Activated T-cell treated with anti-CD3 and anti-CD28 coated beads, Interleukin-2, amount 50 U/mL, for 4 hours (primary cell): ENCODE measurements at places on chromosomes 5 and 9. TPM values are rescaled to one million over a fixed set of nuclear protein-coding genes. Genes with fewer than 3 reads are reported as not detected.

DNA sequence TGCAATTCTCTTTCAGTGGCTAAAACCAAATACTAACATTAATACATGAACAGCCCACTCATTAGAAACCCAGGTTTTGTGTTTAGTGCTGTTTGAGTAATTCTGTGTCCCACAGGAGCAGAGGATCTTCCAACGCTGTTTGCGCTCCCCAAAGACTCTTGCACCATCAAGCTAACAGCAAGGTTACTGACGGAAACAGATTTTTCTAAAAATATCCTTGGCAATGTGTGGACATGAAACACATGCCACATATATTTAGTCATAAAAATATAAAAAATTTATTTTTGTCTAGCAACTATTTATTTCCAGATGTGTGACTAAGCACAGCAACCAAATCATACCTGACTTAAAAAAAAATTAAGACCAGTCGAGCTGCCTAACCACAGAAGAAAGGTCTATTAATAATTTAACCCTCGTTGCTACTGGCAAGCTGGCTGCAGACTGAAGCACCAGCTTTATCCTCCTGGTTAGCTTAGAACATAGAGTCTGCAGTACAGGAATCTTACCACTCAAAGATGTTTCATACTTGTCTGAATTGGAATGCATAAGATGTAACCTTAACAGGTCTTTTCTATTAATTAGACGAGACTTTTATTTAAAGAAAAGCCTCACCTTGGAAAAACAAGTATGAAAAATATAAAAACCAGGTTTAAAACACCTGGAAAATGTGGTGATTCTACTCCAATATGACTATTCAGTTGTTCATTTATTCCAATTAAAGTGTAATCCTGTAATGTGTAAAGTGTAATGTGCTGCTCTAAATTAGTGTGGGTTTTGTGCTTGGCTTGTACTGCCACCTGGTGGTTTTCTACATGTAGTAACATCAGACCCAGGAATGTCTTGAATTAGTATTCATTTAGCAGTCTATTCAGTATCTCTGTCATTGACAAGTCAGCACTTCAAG is 272.5 kb downstream of the EPB41L4A start:
- peak; percentile 35 for DNase-seq

PDE6A gene
- not detected for total RNA-seq

GRCh38 chr9:99079542-99079941 is 25.4 kb upstream of the TGFBR1 start:
- DNase-seq = no peak

AJM1 gene
- total RNA-seq = 1.7 TPM

GRCh38 chr5:116370149-116370548 is 204.5 kb downstream of the SEMA6A start:
- DNase-seq = no peak

GRCh38 chr9:93051680-93052089 is 6.8 kb upstream of the SUSD3 start:
- DNase-seq = no peak

PCDHB11 gene
- total RNA-seq = not detected

DNA sequence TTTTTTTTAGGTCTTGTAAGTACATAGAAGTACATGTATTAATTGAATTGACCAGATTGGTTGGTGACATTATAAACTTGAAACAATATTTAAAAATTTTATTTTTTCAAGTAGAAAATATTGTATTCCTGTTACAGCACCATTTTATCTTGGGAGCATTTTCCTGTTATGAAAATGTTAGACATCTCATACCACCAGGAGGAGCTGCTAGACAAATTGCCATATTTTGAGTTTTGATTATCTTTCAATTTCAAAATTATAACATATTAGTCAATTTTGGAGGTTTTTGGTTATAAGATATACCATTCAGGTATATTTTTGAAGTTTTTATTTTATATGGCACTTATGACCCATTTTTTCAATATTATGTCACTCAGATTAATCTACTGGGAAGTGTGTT is 84.4 kb downstream of the CNTLN start:
- no peak for DNase-seq

DNA sequence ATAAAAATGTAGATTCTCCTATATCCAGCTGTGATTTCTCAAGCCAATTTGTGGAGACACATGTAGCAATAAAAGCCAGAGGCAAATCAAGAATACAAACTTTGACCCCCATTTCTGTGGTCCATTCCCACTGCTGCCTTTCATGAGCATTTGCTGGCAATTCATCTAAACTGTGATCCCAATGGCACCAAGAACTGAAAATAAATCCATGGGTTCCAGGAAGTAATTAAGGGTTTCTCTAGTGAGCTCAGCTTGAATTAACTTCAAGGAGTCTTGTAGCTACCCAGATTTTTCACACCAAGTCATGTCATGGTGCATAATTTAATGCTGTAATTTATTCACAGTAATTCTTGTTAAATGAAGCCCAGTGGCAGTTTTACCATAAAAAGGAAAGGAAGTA is 145.0 kb upstream of the SMC2 start:
- DNase-seq = no peak

GRCh38 chr9:124934290-124934689 is 6.6 kb downstream of the GOLGA1 start:
- no peak for DNase-seq

PCDHGB1 gene
- total RNA-seq = not detected

DNA sequence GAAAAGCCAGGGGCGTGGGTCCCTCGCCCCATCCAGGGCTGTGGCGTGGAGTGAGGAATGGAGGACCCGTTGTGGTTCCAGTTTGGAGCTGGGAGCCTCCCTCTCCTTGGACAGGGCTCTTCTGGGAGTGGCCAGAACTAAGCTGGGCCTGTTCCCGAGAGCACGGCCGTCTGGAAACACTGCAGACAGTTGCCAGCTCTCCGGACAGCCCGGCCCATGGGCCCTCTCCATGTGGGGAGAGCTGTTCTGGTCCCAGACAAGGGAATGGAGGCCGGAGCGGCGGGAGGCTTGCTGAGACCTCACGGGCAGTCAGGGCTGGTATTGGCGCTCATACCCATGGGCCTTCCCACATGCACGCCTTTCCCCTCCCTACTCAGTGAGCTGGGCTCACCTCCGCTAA is 45.2 kb upstream of the FCN2 start:
- no peak for DNase-seq

- DNase-seq = no peak
Measured at GRCh38 chr9:68951879-68952659, 61.8 kb downstream of the PRKACG start.

GRCh38 chr9:38075272-38075671 is 6.2 kb upstream of the SHB start:
- DNase-seq = no peak

DNA sequence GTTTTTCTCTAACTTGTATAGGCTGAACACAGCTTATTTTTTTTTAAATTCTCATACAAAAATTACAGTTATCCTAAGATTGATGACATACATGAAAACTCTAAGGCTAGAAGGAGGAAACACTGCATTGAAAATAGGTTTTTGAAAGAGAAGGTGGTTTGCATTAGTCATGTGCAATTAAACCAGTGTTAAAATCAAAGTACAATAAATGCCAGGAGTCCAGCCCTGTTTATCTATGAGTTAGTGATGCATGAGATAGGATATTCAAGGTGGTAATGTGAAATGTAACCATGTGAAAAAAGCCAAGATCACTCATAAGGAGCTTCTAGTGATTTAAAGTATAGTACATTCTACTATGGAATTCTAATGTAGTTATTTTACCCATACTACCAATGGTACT is 444.9 kb upstream of the CYLC2 start:
- no peak for DNase-seq

GRCh38 chr5:151024440-151025249 is 4.3 kb downstream of the GPX3 start:
- DNase-seq = no peak

C5 gene
- 0.18 TPM for total RNA-seq

- no peak for DNase-seq
Measured at GRCh38 chr9:82722051-82722450, 340.9 kb downstream of the RASEF start.

DNA sequence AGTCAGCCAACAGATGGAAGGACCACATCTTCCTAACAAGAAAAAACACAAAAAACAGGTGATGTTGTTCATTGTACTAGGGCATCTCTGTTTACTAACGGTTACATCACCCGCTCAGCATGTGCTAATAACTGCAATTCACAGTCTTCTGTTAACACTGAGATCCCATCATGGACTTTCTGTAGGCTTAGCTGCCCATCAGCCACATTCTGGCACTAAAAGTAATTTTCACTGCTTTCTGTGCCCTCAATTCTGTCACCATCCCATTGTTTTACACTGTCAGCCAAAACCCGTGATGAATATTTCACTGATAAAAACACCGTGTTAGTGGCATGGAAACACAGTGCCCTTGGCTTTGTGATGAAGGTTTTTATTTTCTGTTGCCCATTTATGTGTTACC is 64.6 kb downstream of the CAST start:
- DNase-seq = no peak

C9orf50 gene
- total RNA-seq = not detected

PROB1 gene
- 4.8 TPM for total RNA-seq

CCIN gene
- total RNA-seq = not detected

GRCh38 chr5:139954462-139954861 is 88.6 kb downstream of the NRG2 start:
- no peak for DNase-seq

DNA sequence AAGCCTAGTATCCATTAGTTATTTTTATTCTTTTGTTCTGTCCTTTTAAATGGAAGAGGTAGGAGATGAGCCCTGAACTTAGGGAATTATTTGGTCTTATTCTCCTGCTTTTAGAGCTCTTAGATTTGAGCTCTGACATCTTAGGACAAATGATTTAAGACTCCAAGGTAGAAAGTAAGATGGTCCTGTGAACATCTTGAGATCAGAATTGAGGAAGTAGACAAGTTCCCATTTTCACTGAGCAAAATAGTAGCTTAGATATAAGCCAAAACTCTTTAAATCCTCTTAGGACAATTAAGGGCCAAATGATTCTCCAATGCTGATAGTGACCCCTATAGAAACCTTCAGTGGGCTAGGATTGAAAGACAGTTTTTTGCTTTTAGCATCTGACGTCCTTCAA is 53.0 kb upstream of the RUSC2 start:
- DNase-seq = no peak

DNA sequence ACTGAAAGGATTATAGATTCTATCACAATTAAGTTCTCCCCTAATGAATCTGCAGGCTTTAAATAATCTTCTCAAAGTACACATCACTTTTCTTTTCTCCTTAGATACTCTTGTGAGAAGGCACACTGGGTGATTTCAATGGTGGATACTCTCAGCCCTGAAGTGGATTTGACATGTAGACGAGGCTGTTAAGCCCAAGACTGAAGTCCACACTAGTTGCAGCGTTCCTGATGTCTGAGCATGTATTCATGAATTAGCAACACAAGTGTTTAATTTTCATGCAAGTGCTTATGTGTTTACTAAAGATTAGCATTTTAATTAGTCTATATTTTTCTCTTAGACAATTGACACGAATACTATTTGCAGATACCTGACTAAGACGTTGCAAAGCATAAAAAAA is 218.9 kb downstream of the TMEM161B start:
- DNase-seq = no peak

DNA sequence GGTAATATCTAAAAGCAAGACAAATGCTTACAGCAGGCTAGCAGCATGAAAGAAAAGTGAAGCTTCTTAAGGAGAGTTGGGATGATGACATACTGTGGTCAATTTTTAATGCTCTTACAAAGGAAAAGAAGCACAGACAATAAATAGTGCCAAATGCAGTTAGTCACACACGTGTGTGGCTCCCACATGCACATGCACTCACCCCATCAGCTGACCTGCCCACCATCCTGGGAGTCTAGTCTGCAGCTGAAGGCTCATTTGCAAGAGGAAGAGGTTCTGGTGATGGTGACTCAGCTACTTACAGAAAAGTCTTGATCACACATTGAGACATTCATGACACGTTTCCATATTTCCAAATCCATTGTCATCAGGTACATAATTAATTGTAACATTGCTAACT is 129.3 kb downstream of the MRPL36 start:
- DNase-seq = no peak

GRCh38 chr5:31664566-31664965 is 25.6 kb downstream of the PDZD2 start:
- no peak for DNase-seq

- no peak for DNase-seq
Measured at GRCh38 chr9:134625361-134626068, 16.1 kb upstream of the COL5A1 start.

GRCh38 chr5:124179819-124180218 is 566.6 kb downstream of the ZNF608 start:
- DNase-seq = no peak

GRCh38 chr5:140780512-140780911 is 5.4 kb upstream of the PCDHA1 start:
- DNase-seq = no peak
